ENCODE measurements at places on chromosomes 13 and 19.

- no peak for DNase-seq
Observed at GRCh38 chr13:50645092-50645491, 198.4 kb downstream of the DLEU7 start.

DNA sequence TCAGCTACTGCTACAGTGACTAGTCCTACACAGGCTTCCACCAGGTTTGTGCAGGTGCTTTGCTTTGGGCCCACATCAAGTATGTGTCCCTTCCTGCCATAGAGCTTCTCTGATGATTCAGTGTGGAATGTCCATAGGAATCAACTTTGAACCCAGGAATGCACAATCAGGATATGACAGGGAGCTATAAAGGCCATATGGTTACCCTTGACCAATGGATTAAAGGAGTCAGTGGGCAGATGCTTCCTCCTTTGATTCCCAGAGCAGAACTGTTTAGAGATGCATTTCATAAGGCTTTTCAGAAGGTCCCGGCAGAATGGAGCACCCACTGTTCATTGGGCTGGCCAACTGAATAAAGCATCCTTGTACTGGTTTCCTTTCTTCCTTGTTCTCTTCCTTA lies 145.2 kb upstream of the WASF3 start:
- no peak for DNase-seq

DNA sequence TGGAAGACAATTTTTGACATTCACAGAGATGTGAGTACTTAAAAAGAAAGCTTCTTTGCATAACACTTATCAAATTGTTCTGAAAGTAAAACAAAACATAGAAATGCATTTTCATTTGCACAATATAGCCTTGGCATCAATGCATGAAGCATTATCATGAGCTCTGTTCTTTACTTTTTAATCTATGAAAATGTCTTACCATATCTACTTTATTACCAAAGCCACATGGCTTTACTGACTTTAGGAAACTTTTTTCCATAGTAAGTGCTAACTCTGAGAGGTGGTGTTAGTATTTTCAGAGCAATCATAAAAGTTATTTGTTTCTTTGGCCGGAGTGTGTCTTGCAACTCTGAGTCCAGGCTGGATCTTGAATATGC lies 10.5 kb downstream of the TNFRSF19 start:
- DNase-seq = no peak

DNA sequence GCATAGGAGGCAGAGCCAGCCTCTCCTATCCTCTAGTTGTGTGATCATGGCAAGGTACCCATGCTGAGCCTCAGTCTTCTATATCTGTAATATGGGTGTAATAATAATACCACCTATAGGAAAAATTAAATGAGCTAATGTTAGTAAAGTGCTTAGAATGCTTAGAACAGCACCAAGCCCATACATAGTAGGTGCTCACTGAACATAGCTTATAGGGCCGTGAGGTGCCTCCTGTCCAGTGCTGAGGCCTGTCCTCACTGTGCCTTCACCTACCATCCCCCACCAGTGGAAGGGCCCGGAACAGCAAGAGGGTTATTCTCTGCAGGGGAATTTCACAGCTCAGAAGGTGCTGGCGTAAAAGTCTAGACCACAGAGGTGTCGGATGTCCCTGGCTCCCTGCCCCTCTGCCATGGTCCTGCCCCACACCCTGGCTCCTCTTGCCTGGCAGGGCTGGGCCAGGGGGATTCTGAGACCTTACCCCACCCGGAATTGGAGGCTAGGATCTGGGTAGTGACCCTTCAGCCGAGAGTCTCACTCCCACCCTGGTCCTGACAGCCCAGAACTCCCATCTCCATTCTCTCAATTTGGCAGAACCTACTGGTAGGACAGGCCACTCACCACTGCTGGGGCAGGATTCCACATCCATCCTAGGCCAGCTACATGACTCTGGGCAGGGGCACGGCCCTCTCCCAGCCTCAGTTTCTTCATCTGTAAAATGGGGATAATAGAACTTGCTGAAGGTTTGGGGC lies 2.2 kb upstream of the SCN1B start:
- DNase-seq = no peak

GRCh38 chr19:51524666-51525264 lies 6.7 kb downstream of the SIGLEC6 start:
- no peak for DNase-seq

DNA sequence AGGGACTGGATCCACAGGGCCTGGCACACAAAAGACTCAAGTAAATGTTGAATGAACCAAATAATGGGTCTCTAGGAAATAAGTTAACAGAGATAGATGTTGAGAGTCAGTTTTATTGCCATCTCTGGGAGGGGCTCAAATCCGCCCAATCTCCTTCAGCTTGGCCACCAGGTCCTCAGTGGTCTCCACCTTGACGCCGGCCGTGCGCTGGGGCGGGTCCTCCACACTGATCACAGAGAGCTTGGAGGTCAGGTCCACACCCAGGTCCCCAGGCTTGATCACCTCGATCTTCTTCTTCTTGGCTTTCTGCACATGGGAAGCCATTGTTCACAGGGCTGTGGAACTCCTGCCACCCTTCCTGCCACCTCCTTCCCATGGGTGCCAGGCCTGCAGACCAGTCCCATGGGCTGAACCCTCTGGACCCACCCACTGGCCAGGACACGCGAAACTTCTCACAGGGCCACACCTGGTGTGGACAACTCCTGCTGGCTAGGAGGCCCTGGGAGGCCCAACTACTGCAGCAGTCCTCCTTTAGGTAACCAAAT lies 3.2 kb upstream of the VSIG10L start:
- DNase-seq = no peak

GRCh38 chr13:65868884-65869283 lies 1361.3 kb downstream of the PCDH9 start:
- DNase-seq = no peak

- no peak for DNase-seq
Observed at GRCh38 chr19:55857974-55858373, 21.6 kb downstream of the NLRP4 start.

Measured in stimulated activated CD8-positive, alpha-beta memory T cell treated with anti-CD3 and anti-CD28 coated beads, Interleukin-7, amount 100 ng/mL, for 1 hour (primary cell).